ENCODE measurements at places on chromosomes 6 and 20.

GRCh38 chr6:38603966-38604365, 35.8 kb downstream of the BTBD9 start:
- DNase-seq, result no peak

GRCh38 chr6:24064106-24064505, 61.9 kb upstream of the NRSN1 start:
- DNase-seq, result no peak

GRCh38 chr6:152207915-152208714, 400.6 kb downstream of the ESR1 start:
- DNase-seq, result no peak

- peak; percentile 24 for DNase-seq
These were observed 141.5 kb downstream of the ANKRD60 start for GRCh38 chr20:58086763-58087561.

- no peak for DNase-seq
These were observed 984 bp downstream of the TFAP2C start for GRCh38 chr20:56630086-56630493.

All from putamen (tissue), 1 donor.